ENCODE measurements at places on chromosomes 4 and X.

DNA sequence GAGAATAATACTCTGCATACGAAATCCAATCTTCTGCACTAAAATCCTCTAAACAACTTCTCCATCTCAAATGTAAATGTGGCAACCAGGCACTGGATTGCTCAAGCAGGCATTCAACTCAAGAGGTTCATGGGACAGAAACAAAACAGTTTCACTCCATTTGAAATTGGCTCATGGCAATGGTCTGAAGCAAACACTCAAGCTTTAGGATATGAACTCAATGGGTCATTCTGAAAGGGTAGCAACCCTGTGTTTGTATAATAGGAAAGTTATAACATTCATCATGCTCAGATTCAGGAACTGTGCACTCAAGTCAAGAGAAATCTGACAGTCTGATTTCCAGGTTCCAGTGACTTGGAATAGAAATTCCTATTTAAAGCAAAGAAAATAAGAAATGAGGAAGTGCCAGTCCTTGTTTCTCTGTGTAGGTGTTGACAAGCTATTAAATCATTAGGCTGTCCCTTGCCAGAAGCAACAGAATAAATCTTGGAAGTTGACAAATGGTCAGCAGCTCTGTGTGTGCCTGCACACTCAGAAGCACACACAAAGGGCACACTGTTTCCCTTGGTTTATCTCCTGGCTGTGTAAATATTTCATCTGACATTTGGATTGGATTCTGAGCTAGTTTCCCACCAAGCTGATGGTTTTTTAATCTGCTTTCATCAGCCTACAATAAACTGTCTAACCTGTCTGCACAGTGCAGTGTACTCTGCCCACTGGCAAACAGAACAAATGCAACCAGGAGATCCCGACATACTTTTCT lies 75.9 kb upstream of the CITED1 start:
- no peak for DNase-seq

GRCh38 chr4:184689681-184690080 lies 40.1 kb downstream of the PRIMPOL start:
- no peak for DNase-seq

GRCh38 chr4:39415678-39416283 lies 9.1 kb downstream of the KLB start:
- no peak for DNase-seq

DNA sequence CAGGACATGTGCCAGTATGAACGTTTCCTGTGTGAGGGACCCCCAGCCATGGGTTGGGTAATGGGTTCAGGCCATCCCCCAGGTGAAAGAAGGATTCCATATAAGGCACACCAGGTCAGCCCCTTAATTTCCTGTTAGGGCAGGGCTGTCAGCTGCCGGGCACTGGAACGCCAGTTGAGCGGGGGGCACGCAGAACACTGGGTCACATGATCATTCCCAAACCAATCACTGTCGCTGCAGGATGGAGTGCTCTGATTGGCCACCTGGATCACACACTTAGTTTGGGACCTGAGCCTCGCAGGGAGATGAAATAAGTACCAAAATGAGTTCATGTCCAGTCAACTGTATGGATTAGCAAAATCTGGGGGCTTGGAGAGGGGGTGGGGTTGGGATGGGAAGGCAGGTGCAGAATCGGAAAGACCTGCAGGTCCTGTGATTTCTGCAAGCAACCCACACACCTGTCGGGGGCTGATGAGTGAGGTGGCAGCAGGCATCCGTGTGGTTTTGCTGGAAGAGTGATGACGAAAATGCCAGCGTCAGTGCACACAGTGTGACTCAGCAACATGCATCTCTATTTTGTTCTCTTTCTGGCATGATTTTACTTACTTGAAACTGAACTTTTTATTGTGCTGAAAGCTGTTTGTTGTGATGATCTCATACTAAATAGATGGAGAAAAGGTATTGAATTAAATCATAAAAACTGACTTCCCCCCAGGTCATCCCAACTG lies 32.2 kb downstream of the RNF212 start:
- DNase-seq: peak; percentile 7

- no peak for DNase-seq
Observed at GRCh38 chr4:125303821-125304220, 10.9 kb upstream of the FAT4 start.

DNA sequence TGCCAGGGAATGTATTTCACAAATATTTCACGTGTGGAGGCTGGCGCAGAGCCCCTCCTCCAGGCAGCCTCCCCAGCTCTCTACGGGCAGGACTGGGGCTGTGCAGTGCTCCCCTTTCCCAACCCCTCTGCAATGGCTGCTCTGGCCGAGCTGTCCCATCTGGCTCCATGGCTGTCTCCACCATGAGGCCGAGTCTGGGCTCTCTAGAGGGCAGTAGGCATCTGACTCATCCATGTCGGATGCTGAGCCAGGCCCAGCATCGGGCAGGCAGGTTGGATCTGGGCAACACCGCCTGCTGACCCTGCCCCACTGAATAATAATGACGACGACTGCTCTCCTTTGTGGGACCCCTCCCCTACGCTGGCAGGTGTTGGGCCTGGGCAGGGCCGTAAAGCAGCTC lies 11.0 kb upstream of the SH3TC1 start:
- DNase-seq: no peak

- DNase-seq: no peak
Observed at GRCh38 chr4:126396703-126397102, 1081.9 kb downstream of the FAT4 start.

GRCh38 chrX:139207655-139208054 lies 322.9 kb upstream of the F9 start:
- no peak for DNase-seq

DNA sequence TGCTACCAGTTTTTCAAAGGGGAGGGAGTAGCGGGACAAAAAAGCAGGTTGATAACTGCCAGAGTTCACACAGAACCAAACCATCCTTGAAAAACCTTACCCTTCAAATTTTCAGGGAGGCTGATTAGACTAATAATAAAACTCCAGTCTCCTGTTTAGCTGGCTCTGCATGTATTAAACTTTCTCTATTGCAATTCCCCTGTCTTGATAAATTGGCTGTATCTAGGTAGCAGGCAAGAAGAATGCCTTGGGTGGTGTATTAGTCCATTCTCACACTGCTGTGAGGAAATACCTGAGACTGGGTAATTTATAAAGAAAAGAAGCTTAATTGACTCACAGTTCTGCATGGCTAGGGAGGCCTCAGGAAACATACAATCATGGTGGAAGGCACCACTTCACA lies 18.1 kb upstream of the PLP1 start:
- no peak for DNase-seq

DNA sequence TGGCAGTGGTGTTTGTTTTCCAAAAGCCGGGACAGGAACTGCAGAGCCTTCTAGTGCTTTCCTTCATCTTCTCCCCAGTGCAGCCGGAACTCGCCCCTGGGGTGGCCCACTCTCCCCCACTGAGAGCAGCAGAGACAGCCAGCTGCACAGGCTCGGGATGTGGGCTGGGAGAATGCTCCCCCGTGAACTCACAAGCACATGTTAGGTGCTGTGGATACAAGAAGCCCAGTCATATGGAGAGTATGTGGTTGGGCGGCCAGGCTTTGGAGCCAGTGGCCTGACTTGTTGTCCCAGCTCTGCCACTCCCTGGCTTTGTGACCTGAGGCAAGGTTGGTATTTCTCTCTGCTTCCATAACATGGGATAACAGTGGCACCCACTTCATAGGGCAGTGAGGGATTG lies 9.4 kb upstream of the KIAA0232 start:
- no peak for DNase-seq

GRCh38 chr4:26851129-26851528 lies 9.5 kb upstream of the STIM2 start:
- DNase-seq: no peak

DNA sequence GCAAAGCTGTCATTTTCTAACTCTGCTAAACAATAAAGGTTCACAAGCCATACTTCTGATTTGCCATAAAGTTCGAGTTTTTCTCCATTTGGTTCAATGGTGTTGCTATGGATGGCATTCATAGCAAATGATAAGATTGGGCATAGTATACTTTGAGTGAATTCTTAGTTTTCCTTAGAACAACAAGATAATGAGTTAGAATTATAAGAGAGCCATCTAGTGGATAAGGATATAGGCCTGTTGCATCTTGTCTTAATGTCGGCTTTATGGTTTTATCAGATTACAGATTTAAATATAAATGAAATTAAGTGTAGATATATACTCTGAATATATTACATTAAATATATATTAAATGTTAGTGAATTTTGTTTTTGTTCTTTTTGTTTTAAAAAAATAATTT lies 644.6 kb downstream of the IL1RAPL1 start:
- no peak for DNase-seq

GRCh38 chr4:102694791-102695190 lies 66.0 kb downstream of the MANBA start:
- DNase-seq: no peak

- no peak for DNase-seq
Observed at GRCh38 chrX:38332505-38332904, 5.2 kb upstream of the RPGR start.

DNA sequence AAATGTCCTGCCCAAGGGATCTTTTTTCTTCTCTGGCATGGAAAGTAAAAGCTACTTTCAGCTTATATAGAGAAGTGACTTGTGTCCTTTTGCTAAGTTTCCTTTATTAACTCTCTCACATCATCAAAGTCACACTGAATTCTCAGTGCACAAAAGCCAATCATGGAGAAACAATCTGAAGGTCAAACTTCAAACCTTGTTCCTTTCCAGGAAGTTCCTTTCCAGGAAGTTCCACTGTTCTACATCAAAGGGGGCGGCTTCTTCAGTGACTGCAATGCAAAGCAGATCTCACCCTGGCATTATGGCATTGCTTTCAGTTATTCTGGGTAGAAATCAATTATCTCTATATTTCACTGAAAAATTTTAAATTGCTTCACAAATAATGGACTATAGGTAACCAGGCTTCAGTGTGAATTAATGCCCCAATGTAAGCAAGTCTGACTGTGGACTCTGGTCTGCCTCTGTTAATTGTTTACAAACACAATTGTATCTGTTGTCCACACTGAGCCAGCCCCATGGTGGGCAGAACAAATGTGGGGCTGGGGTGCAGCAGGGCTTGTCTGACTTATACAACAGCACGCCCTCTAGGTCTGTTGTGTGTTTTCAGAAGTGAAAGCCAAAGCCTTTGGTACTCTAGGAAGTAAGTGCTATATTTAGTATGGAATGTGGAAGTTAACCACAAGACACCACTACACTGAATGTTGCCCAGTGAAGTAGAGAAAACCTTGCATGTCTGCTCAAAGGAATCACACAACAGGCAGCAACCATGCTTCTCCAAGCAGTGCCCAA lies 98.8 kb downstream of the CDS1 start:
- no peak for DNase-seq

- DNase-seq: peak; percentile 94
Observed at GRCh38 chr4:138636781-138637180, 378.8 kb upstream of the NOCT start.

DNA sequence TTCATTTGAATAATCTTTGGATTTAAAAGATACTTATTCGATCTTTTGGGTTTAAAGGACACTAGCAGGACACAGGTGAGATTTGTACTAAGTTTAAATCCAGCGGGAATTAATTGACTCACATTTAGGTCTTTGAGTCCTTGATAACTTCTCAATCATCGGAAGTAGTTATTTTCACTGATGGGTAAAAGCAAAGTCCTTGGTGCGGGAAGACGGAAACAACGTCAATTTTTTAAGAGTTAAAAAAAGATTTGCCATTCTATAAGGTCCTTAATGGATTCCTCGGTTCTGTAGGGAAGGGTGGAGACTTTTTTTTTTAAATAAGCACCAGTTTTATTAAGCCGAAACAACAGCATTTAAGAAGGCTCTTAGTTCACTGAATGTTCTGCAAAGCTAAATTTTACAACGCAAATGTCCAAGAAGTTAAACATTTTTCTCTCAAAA lies 2.9 kb downstream of the TMSB4X start:
- no peak for DNase-seq

DNA sequence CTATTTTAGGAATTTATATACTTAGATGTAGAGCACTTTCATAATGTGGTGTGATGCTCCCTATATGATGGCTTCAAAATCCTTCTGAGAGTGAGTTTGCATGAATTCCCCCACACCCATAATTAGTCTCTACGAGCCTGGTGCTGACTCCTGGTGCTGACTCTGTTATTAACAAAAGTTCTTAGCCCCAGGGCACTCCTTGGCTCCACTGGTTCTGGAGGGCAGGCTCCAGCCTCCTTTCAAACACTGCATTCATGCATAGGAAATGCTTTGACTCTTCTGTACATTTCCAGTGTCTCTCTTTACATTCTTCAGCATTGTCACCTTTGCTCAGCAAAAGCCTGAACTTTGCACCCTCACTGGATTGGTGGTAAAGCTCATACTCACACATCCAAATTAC lies 64.0 kb downstream of the LNX1 start:
- DNase-seq: no peak

- DNase-seq: no peak
Observed at GRCh38 chr4:150679765-150680343, 97.9 kb downstream of the MAB21L2 start.

- no peak for DNase-seq
Observed at GRCh38 chr4:16416601-16417000, 190.3 kb upstream of the TAPT1 start.

DNA sequence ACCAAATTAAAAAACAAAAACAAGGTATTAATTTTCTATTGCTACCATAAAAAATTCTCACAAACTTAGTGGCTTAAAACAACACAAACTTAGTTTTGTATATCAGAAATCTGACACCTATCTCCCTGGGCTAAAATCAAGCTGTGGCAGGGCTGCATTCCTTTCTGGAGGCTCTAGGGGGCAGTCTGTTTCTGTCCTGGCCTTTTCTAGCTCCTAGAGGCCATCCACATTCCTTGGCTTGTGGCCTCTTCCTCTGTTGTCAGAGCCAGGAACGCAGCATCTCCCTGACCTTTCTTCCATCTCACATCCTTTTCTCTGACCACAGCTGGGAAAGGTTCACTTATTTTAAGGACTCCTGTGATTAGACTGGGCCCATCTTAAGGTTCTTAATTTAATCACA lies 38.9 kb upstream of the TLR2 start:
- DNase-seq: no peak

DNA sequence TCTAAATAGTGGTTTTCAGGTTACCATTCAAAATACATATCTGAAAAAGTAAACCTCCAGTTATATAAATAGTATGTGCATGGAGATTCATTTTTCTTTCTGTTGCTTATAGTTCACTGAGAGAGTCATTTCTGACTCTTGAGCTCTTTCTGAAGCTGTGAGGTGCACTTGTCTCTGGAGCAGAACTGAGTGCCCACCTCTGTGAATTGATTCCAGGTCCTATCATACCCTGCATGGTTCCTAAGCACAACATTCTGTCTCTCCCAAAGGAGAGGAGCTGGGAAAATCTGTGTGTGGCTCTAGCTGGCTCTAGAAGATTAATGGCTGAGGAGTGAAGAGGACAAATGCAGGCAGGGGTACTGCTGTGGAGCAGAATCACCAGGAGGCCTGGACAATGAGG lies 161.6 kb upstream of the HCCS start:
- no peak for DNase-seq

DNA sequence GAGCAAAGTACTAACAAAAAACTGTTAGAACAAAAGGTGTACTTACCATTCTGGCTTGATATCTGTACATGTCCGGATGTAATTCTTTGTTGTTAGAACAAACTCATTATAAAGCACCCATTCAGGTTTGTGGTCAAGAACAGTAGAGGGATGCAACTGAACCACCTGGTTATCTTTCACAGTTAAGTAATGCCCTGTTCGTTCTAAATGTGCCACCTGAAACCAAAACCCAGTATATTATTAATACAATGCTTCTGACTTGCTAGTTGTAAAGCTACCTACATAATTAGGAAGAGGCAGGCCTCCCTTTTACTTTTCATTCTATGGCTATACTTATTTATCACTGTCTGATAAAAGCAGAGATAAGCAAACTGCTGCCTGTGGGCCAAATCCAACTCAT lies 54.8 kb downstream of the DHX15 start:
- DNase-seq: no peak
